K562 (cell line): ENCODE measurements at places on chromosomes 5 and 9. TPM values are rescaled to one million over a fixed set of nuclear protein-coding genes. Genes with fewer than 3 reads are reported as not detected.

The IL31RA gene
- not detected in 2 replicates for polyA plus RNA-seq

The IRX1 gene
- not detected in 2 replicates for polyA plus RNA-seq

The CER1 gene
- not detected in 2 replicates for polyA plus RNA-seq

The TAF11L10 gene
- 0.20 TPM in 1 of 2 replicates, not detected in the other for polyA plus RNA-seq

The PCDHA12 gene
- polyA plus RNA-seq: not detected in 2 replicates

The SLCO6A1 gene
- 0.20 and 0.26 TPM in 2 replicates for polyA plus RNA-seq

The PCDHGB4 gene
- polyA plus RNA-seq: not detected in 2 replicates

The NDOR1 gene
- 30.4 and 35.0 TPM in 2 replicates for polyA plus RNA-seq

The C1QTNF3 gene
- polyA plus RNA-seq: 2.0 and 2.4 TPM in 2 replicates

The TRIM36 gene
- 0.28 and 0.54 TPM in 2 replicates for polyA plus RNA-seq

The TRPM6 gene
- 0.09 and 0.23 TPM in 2 replicates for polyA plus RNA-seq

The ADAM19 gene
- polyA plus RNA-seq: 0.30 and 0.89 TPM in 2 replicates

The JAKMIP2 gene
- polyA plus RNA-seq: not detected in 2 replicates

The TESK1 gene
- 5.9 and 8.1 TPM in 2 replicates for polyA plus RNA-seq

The PTPRD gene
- not detected in 2 replicates for polyA plus RNA-seq

The SLC6A7 gene
- not detected in 2 replicates for polyA plus RNA-seq

The RANBP3L gene
- polyA plus RNA-seq: not detected in 2 replicates

The SHLD3 gene
- 8.3 and 8.6 TPM in 2 replicates for polyA plus RNA-seq

The FAM78A gene
- 55.2 and 59.6 TPM in 2 replicates for polyA plus RNA-seq

The LIX1 gene
- not detected in 2 replicates for polyA plus RNA-seq

The IFNA10 gene
- polyA plus RNA-seq: not detected in 2 replicates

The LPAR1 gene
- polyA plus RNA-seq: not detected in 2 replicates

The OR1K1 gene
- polyA plus RNA-seq: not detected in 2 replicates

The LIFR gene
- 0.94 and 1.3 TPM in 2 replicates for polyA plus RNA-seq

The NEUROG1 gene
- not detected in 2 replicates for polyA plus RNA-seq

The FOXD4L3 gene
- not detected in 2 replicates for polyA plus RNA-seq

The ZNF883 gene
- 2.8 and 3.1 TPM in 2 replicates for polyA plus RNA-seq

The MAPKAP1 gene
- 61.1 and 63.8 TPM in 2 replicates for polyA plus RNA-seq

The ZNF366 gene
- polyA plus RNA-seq: not detected in 2 replicates

The OBP2B gene
- polyA plus RNA-seq: not detected in 2 replicates

The RCL1 gene
- polyA plus RNA-seq: 34.3 and 37.4 TPM in 2 replicates

The SARDH gene
- polyA plus RNA-seq: not detected in 2 replicates

The CDX1 gene
- not detected in 2 replicates for polyA plus RNA-seq

The NSA2 gene
- 212 and 245 TPM in 2 replicates for polyA plus RNA-seq

The LECT2 gene
- not detected in 2 replicates for polyA plus RNA-seq

The LRRC19 gene
- not detected in 2 replicates for polyA plus RNA-seq

The SEMA6A gene
- not detected in 2 replicates for polyA plus RNA-seq

The SPATA9 gene
- 0.05 and 0.16 TPM in 2 replicates for polyA plus RNA-seq

The MAP1B gene
- polyA plus RNA-seq: 12.5 and 12.9 TPM in 2 replicates

The SLC6A18 gene
- not detected in 2 replicates for polyA plus RNA-seq

The SLC27A4 gene
- polyA plus RNA-seq: 16.0 and 18.1 TPM in 2 replicates

The BRINP1 gene
- polyA plus RNA-seq: not detected in 2 replicates

The CRB2 gene
- polyA plus RNA-seq: 0.43 and 0.44 TPM in 2 replicates

The AHRR gene
- polyA plus RNA-seq: 0.89 and 1.8 TPM in 2 replicates

The SNAPC3 gene
- polyA plus RNA-seq: 17.6 and 21.4 TPM in 2 replicates

The AGXT2 gene
- polyA plus RNA-seq: not detected in 2 replicates

The AGPAT2 gene
- polyA plus RNA-seq: 47.1 and 51.9 TPM in 2 replicates

The STPG3 gene
- not detected in 2 replicates for polyA plus RNA-seq

The PCDHA5 gene
- polyA plus RNA-seq: not detected in 2 replicates

The GRXCR2 gene
- not detected in 2 replicates for polyA plus RNA-seq
